ENCODE measurements at places on chromosomes 11 and 22.

DNA sequence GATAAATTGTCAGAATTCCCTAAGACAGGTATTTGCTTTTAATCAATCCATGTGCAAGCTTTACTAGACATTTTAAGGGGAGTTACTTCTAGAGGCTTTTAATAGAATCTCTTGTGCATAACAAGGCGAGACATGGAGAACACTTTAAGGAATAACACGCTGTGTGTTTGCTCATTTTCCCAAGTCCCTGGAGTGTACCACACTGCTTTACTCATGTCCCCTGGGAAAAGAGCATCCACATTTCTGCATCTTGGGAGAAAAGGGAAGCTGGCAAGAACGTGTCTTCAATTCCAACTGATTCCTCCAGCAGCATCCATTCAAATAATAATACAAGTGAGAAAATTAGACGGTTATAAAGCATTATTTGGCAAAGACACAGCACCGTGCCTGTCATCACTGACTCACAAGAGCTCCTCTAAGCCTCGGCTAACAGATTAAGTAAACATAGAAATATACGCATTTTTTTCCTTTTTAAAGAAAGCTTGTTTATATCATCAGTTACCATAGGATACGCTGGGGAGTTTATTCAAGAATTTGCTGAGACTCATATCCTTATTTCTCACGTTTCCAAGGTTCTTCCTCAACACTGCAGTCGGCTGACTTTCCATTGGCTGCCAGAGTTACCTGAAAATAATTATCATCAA, 121.5 kb downstream of the CD44 start:
- no peak for DNase-seq

- DNase-seq = no peak
These were observed 27.6 kb downstream of the SLC6A5 start for GRCh38 chr11:20627026-20627425.

GRCh38 chr11:65183201-65183891, 1.6 kb downstream of the CAPN1 start:
- DNase-seq = peak; percentile 39

DNA sequence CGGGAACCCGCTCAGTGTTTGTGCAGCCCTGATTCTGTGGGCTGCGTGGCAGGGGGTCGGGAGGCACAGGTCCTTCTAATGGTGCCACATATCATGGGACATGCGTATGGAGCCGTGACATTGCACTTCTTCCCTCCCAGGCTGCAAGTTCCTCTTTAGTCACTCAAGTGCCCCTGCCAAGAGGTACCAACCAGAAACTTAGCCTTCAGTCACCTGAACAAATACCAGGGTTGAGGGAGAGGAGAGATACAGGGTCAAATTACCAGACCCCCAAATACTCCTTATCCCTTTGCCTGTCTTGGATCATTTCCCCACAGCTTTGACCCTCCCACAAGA, 209.1 kb downstream of the BUD13 start:
- DNase-seq = no peak

- no peak for DNase-seq
These were observed 34.1 kb downstream of the LIF start for GRCh38 chr22:30212363-30212995.

GRCh38 chr11:85772695-85773094, 38.2 kb downstream of the SYTL2 start:
- DNase-seq = no peak

DNA sequence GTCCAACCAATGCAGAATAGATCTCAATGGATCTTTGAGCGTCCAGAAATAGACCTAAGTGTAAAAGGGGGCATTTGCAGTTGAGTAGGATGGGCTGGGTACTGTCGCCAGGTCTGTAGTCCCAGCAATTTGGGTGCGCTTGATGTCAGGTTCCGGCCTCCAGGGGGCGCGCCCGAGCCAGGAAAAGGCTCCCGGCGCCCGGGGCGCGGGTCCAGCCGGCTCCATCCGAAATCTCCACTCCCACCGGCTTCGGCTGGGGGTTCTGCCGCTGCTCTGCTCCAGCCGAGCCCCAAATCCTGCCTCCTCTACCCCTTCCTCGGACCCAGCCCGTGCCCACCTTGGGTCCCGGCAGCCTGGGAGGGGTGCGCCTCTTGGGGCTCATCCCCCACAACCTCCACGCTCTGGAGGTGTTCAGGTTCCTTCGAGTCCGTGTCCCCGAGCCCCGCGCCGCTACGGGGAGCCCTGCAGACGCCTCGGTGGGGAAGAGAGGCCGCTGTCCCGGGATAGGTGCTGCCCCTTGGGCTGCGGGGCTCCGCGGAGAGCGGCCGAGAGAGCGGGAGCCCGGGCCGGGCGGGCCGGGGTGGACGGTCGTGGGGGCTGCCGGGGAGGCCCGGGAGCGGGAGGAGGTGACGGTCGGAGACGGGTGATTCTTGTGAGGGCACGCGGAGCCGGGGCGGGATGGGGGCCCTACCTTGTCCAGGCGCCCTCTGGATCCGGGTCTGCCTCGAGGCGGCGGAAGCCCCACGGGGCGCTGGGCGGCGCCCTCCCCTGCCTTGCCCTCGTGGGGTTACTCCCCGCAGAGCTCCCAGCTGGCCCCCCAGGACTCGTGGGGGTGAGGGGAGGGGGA, 13.0 kb upstream of the CYB5R3 start:
- DNase-seq = peak; percentile 85
